ENCODE measurements at places on chromosomes 12 and 14.
A peak's percentile ranks its signal among the peaks of the same experiment; 100 is the strongest.

DNA sequence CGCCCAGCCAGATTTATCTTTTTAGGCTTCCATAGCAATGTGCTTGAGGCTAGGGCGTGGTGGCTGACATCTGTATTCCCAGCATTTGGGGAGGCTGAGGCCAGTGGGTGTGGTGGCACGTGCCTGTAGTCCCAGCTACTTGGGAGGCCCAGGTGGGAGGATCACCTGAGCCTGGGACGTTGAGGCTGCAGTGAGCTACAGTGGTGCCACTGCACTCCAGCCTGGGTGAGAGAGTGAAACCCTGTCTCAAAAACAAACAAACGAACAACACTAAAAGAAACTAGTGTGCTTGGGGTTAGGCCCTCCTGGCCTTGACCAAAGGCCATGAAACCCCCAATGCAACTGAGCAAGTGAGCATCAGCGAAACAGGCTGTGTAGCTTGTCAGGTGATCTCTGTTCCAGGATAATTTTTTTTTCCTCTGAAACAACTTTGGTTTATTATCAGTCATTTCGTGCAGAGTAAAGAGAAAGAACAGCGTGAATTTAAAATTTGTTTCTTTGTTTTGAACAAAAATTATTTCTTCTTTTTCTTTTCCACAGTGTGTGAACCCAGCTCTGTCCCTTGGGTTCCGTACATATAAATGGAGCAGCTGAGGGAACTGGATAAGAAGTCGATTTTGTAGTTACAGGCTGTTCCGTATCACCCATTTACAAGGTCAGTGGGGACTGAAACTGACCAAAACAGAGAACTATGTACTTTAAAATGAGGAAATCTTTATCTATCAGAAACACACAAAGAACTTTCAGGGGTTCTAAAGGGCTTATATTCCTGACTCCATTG is 8.8 kb upstream of the TUBA1C start:
- no peak for DNase-seq

- DNase-seq = no peak
Measured at GRCh38 chr14:104151566-104152245, 13.3 kb downstream of the KIF26A start.

GRCh38 chr12:53829130-53829819 is 77.5 kb upstream of the CISTR start:
- DNase-seq = no peak

- no peak for DNase-seq
Measured at GRCh38 chr12:14871886-14872285, 13.8 kb downstream of the MGP start.

GRCh38 chr12:41605545-41606305 is 417.6 kb downstream of the PDZRN4 start:
- DNase-seq = no peak

GRCh38 chr12:60337839-60338549 is 742.2 kb downstream of the SLC16A7 start:
- no peak for DNase-seq

DNA sequence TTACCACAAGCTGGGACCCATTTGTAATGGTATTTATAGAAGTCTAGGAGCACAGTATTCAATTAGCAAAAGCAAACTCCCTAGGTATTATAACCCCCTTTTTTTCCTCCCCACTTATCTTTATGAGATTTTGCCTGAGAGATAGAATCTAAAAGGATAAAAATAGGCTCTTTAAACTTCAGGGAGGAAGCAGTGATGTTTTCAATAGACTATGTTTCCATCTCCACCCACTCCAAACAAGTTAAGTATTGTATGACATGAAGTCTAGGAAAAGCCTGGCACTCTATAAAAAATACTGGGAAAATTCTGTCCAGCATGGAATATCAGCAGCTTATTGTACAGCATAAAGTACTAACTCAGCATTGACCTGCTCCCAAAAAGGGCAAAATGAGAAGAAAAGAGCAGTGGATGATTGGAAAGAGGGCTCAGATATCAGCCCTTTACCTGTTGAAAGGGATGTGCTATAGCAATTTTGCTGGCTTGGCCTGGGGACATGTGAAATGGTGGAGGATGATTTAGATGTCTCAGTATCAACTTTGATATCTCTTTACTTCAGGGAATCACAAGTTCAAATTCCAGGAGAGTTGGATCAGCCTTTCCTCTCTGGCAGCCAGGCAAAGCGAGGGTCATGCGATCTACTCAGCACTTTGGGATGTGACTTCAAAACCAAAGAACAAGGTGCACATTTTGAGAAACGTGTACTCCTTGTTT is 72.4 kb downstream of the IGF1 start:
- peak; percentile 31 for DNase-seq

DNA sequence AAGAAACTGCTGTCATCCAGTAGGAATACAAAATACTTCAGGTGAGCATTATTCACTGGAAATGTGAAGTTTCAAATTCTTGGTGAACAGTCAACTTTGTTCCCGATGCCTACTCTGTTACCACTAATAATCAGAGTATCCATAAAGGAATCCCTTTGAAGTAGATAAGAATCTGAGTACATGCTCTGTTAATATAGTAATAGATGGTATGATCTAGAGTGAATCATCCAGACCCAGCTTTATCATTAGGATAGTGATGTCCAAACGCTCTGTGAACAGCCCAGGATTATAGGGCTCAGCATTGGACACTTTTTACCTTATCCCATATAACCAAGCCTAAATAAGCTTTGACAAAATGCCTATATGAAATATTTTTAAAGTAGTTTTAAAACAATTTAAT is 33.3 kb downstream of the PPP2R3C start:
- DNase-seq = no peak

GRCh38 chr12:26648584-26648983 is 184.4 kb downstream of the ITPR2 start:
- DNase-seq = peak; percentile 21
